ENCODE measurements at places on chromosomes 4 and X. TPM values are rescaled to one million over a fixed set of nuclear protein-coding genes. Genes with fewer than 3 reads are reported as not detected.

MAMLD1 gene
- total RNA-seq: 1.5 TPM

CXorf49B gene
- not detected for total RNA-seq

DNA sequence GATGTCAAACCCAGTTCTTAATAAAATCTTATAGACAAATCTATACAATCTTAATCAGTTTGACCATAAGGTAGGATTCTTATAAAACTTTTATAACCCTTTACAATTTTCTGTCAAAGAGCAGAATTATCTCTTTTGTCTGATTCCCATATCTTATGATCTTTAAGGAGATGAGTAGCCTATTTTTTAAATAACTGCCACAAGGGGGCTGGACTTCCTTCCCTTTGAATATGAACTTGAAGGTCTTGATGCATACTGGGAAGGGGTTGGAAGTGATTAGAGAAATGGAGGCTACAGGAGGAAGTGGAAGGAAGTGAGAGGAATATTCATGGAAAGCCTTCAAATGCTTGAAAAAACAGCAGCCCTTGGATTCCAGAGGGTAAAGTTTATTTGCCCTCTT is 111.1 kb downstream of the APOOL start:
- DNase-seq: no peak

DNA sequence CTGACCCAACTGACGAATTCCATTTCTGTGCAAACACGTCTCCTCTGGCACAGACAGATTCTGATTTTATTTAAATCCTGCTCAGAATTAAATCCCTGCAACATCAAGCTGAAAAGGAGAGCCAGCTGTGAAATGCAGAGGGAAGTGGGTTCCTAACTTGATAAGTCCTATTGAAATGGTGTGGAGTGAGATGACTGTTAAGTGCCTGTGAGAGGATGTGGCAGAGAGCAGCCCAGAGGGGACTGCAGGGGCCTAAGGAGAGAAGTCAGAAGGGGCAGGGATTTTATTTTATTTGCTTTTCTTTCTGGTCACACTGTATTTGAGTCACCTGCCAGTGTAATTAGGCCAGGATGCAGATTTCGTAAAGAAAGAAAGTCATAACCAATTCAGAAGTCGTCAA is 277.4 kb downstream of the NKX6-1 start:
- no peak for DNase-seq

HSFX1 gene
- total RNA-seq: 0.25 TPM

DNA sequence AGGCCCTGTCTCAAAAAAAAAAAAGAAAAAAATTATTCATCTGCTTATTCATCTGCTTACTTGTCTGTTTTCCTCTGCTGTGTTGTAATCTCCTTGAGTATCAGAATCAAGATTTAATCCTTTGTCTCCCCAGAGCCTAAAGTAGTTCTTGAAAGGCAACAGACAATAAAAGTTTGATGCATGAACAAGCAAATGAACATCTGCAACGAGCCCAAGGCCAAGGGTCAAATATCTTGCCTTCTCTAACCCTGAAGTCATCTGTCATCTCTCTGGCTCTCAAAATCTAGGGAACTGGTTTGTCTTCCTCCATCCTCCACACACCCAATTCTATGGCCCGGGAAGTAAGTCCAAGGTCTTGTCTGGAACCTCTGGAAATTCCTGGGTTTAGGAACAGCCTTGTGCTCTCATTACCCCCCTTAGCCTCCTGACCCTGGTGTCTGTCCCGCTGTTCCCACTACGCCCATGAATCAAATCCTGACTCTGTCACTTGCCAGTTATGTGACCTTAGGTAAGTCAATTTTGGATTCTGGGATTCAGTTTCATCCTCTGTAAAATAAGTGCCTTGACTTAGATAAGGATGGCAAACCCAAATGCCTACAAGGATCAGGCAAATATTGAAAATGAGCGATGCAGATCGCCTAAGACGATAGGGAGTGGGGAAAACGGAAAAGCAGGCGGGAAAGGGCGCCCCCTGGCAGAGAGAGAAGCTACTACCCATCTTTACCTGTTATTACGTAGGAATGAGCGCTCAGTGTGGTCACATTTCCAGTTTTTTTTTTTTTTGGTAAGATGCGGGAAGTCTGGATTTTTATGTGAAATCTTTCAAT is 102.7 kb upstream of the DHX15 start:
- DNase-seq: peak; percentile 58

GRCh38 chr4:145735827-145736226 is 55.9 kb downstream of the C4orf51 start:
- DNase-seq: no peak

Measured in activated CD4-positive, alpha-beta T cell treated with anti-CD3 and anti-CD28 coated beads for 36 hours (primary cell).